ENCODE measurements at places on chromosomes 7 and 10.
A peak's percentile ranks its signal among the peaks of the same experiment; 100 is the strongest.

DNA sequence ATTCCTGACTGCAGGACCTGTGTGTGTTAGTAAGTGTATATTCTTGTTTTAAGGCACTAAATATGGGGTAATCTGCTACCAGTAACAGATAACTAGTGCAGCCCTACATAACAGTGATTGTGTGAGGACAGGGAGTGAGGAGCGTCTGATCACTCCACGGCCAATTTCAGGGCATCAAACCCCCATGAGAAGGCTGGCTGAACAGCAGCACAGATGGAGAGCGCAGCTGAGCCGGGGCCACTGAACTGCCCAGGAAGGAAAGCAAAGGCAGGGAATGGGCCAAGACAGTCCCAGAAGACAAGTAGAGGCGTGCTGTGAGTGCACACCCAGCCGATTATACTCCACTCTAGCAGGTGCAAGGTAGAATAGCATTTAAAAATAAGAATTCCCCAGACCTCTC lies 157.1 kb upstream of the CHST15 start:
- DNase-seq: no peak

GRCh38 chr10:25336330-25336729 lies 161.5 kb downstream of the GPR158 start:
- no peak for DNase-seq

DNA sequence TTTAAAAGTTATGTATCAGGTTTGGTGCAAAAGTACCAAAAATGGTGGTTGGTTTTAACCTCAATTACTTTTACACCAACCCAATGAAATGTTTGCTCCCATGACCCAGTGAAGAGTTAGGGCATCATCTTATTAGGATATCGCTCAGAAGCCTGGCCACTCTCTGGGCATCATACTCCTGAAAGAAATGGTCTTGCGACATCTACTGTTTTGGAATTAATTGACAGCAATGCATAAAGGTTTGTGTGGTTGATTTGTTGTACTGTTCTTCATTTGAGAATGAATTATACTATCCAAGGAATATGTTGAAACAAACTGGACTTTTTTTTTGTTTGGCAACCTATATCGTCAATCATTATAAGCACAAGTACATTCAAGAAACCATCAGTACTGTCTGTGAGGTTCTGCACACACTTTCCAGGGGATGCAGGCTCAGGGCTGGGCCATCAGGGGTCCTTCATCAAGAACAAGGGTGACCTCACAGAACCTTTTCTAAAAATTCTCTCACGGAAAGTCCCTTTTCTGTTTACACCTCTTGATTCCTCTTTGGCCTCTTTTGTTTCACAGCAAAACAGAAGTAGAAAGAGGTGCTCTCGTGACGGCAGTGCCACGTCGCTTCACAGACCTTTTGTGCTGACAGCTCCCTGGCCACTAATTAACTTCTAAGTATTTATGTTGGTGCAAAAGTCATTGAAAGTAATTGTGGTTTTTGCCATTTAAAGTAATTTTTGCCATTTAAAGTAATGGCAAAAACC lies 117.2 kb upstream of the KLF6 start:
- DNase-seq: no peak

DNA sequence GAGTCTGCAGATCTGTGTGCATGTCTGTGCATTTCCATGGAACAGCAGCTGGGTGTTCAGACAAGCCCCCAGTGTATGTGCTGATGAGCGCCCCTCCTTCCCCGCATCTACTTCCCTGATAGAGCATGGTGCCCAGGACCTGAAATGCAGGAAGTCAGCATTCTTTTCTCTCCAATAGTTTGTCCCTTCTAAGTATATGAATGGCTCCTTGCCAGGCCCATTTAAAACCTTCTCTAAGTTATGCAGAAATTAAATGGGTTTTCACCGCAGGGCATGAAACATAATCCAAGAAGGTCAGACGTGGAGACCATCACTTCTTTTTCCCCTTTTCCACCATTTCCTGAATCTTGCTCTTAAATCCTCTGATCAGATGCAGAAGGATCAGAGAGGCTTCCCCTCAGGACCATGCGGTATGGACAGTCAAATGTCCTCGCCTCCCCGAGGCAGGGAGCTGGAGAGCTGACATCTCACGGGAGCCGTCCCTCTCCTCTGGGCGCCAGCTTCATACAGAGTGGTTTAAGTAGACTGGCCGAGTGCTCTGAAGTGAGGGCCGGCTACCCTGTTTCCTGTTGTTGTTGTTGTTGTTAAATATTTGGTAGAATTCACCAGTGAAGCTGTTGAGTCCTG lies 155.3 kb downstream of the C10orf105 start:
- no peak for DNase-seq

DNA sequence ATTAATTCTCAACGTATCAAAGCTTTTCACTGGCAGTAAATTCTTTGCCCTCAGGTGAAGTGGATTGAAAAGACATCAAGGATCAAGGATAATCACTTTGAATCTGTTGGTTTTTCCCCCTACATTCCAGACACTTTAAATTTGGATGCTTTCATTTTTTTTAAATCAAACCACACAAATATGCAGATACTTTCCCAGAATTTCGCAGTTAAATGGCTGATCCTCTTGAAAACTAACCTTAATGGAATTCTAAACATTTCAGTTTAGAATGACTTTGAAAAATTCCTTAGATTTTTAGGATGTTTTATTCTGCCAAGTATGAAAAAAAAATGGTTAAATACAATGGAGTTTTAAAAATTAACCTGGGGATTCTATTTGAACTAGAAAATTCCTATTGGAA lies 325.9 kb downstream of the GFRA1 start:
- peak; percentile 48 for DNase-seq

GRCh38 chr7:2049782-2050510 lies 182.8 kb downstream of the MAD1L1 start:
- no peak for DNase-seq

- DNase-seq: no peak
These were observed 376 bp downstream of the GNA12 start for GRCh38 chr7:2843711-2844152.

Measured in HS-27A (cell line).